ENCODE measurements at places on chromosomes 16 and 17. TPM values are rescaled to one million over a fixed set of nuclear protein-coding genes. Genes with fewer than 3 reads are reported as not detected.

Gene TMEM100
- total RNA-seq: not detected

Gene SCNN1G
- total RNA-seq: not detected

Gene BIRC5
- 93.0 TPM for total RNA-seq

Gene MPP2
- total RNA-seq: 0.56 TPM

Gene NPIPB12
- total RNA-seq: 95.3 TPM

Gene DOC2B
- not detected for total RNA-seq

Gene FBXO39
- 1.5 TPM for total RNA-seq

Gene KRTAP4-12
- not detected for total RNA-seq

Gene RPS6KB1
- total RNA-seq: 58.6 TPM

- no peak overlapping the region for H3K27ac ChIP-seq
- peaks cover 19% of the 10 kb centered on the region for H3K36me3 ChIP-seq
- H3K4me1 ChIP-seq: peaks cover 7% of the 10 kb centered on the region
- DNase-seq: no peak
Observed at GRCh38 chr17:1473841-1474240, 17.8 kb upstream of the CRK start.

DNA sequence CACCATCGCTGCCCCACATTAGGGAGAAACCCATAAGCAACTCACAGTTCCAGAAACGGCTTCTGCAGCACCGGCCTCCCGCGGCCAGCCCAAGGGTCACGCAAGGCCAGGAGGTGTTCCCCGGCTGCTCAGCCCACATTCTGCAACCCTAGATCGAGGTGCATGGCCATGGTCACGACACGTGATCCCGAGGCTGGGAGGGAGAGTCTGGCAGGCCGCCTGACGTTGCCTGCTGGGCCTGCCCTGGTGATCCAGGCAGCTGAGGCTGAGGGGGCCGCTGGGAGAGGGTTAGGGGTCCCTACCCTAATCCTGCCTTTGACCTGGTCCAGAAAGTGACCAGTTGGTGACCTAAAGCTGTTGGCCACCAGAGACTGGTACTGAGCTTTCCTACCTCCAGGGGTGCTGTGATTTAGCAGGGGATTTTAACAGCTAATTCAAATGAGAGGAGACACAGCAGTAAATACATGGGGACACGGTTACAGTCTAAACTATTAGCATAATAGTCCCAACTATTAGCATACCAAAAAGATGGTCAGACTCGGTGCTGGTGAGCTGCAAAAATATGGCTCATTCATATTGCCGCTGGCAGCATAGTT, 97.4 kb upstream of the CIBAR2 start:
- DNase-seq: no peak
- no peak overlapping the region for H3K4me3 ChIP-seq
- no peak overlapping the region for H3K27ac ChIP-seq
- no peaks in the 10 kb centered on the region for H3K27me3 ChIP-seq
- H3K4me1 ChIP-seq: no peaks in the 10 kb centered on the region
- no peaks in the 10 kb centered on the region for H3K36me3 ChIP-seq

GRCh38 chr17:68134046-68134637, 98.6 kb downstream of the KPNA2 start:
- no peak for DNase-seq
- H3K4me1 ChIP-seq: no peaks in the 10 kb centered on the region
- H3K4me3 ChIP-seq: no peak overlapping the region
- no peaks in the 10 kb centered on the region for H3K27me3 ChIP-seq

DNA sequence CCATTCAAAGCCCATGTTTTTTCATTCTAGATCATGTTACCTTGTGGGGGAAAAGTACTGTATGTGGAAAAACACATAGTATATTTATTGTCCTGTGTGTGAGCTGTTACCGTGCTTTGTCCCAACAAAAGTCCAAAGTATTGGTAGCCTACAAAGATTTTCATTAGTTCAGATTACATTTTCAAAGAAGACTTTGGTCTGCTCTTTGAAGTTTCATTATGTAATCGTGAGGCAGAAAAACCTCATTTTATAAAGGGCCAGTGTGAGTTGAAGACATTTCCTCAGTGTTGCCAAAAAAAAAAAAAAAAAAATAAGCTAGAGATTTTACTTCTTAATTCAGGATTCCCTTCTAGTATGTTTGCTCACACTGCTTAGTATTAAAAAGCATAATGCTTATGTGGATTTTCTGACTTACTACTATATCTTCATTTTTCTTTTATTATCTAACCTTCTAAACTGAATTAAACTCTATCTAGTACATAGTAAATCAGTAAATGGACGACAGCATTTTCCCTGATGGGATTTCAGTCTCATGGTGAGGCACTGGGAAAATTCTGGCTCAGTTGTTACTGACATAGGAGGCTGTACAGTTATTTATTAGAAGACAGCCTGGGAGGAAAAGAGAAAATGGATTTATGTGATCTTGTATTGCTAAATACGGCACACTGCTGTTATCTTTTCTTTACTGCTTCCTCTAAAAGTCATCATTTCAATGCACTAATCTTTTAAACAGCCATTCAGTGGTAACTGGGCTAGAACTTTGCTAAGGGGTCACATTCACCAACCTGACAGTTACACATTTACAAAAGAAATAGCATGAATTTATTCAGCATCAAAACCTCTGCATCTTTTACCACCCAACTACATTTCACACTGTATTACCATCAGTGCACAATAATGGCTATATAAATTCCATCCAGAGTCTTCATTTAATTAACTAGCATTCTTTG, 100.6 kb downstream of the STXBP4 start:
- H3K27ac ChIP-seq: no peak overlapping the region
- no peaks in the 10 kb centered on the region for H3K36me3 ChIP-seq
- no peak for DNase-seq
- peaks cover 7% of the 10 kb centered on the region for H3K4me1 ChIP-seq
- H3K27me3 ChIP-seq: no peaks in the 10 kb centered on the region
- no peak overlapping the region for H3K4me3 ChIP-seq

- no peak overlapping the region for H3K27ac ChIP-seq
- no peaks in the 10 kb centered on the region for H3K36me3 ChIP-seq
- H3K4me1 ChIP-seq: peaks cover 4% of the 10 kb centered on the region
- H3K27me3 ChIP-seq: peaks cover 77% of the 10 kb centered on the region
Observed at GRCh38 chr16:85872734-85873133, 26.2 kb upstream of the IRF8 start.

DNA sequence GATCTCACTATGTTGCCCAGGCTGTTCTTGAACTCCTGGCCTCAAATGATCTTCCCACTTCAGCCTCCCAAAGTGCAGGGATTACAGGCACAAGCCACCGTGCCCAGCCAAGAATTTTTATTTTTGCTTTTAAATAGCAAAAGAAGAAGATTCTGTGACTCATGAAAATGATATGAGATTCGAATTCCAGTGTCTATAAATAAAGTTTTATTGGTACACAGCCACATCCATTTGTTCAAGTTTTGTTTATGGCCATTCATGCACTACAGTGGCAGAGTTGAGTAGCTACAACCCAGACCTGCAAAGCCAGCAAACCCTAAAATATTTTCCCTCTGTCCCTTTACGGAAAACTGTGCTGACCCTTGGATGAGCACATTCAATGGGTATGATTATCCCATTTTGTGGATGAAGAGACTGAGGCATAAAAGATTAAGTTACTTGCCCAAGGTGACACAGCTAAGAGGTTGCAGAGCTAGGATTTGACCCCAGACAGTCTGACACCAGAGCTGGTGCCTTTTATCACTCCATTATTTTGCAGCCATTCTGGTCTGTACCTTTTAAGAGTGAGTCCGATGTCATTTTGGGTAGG, 34.2 kb downstream of the SCNN1G start:
- DNase-seq: no peak
- no peaks in the 10 kb centered on the region for H3K27me3 ChIP-seq
- H3K4me1 ChIP-seq: no peaks in the 10 kb centered on the region

DNA sequence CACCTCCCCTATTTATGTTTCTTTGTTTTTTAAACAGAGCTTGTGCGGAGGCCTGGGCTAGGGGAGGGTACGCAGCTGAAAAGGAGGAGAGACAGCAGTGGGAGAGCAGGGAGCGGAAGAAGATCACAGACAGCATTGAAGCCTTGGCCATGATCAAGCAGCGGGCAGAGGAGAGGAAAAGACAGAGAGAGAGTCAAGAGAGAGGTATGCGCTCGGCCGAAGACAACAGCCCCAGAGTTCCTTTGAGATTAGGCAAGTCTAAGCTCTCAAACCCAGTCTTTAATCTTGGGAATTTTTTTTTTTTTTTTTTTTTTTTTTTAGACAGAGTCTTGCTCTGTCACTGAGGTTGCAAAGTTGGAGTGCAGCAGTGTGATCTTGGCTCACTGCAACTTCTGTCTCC, 20.6 kb downstream of the DNAAF1 start:
- no peak overlapping the region for H3K4me3 ChIP-seq
- no peak for DNase-seq
- peaks cover 52% of the 10 kb centered on the region for H3K27me3 ChIP-seq
- H3K27ac ChIP-seq: no peak overlapping the region
- H3K36me3 ChIP-seq: no peaks in the 10 kb centered on the region

- H3K36me3 ChIP-seq: peaks cover 61% of the 10 kb centered on the region
- H3K27me3 ChIP-seq: no peaks in the 10 kb centered on the region
- H3K4me3 ChIP-seq: no peak overlapping the region
- H3K27ac ChIP-seq: peak overlapping the region; percentile 75
- peak; percentile 48 for DNase-seq
- peaks cover 75% of the 10 kb centered on the region for H3K4me1 ChIP-seq
Observed at GRCh38 chr16:53453928-53454327, 19.7 kb downstream of the RBL2 start.

DNA sequence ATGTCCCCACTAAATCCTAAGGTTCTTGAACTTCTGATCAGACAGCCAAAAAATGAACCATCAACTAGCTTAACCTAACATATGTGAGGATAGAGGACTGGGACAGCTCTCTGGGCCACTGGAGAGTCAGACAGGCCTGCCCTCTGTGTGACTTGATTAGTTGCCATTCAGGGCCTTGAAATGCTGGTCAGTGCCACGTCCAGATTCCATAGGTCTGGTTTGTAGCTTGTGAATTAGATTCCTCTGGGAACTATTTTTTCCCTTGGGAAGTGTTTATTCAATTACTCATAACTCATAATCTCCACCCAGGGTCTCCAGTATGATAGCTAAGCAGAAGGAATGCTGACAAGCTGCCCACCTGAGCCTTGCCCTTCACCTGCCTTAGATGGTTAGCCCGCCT, 48.2 kb downstream of the IGF2BP1 start:
- no peaks in the 10 kb centered on the region for H3K36me3 ChIP-seq
- no peaks in the 10 kb centered on the region for H3K4me1 ChIP-seq
- peaks cover 16% of the 10 kb centered on the region for H3K27me3 ChIP-seq
- H3K27ac ChIP-seq: no peak overlapping the region

DNA sequence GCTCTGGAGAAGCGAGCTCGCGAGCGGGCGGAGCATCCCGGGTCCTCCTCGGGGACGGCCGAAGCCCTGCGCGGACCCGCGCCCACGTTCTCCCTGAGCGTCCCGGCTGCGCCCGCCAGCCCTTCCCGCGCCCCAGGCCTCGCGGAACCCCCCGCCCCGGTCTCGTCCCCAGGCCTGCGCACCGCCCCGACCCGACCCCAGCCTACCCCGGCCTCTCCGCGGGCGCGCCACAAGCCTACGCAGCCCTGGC, 159 bp downstream of the USP36 start:
- peak overlapping the region; percentile 89 for H3K4me3 ChIP-seq
- peak overlapping the region; percentile 95 for H3K27ac ChIP-seq
- H3K36me3 ChIP-seq: peaks cover 22% of the 10 kb centered on the region

DNA sequence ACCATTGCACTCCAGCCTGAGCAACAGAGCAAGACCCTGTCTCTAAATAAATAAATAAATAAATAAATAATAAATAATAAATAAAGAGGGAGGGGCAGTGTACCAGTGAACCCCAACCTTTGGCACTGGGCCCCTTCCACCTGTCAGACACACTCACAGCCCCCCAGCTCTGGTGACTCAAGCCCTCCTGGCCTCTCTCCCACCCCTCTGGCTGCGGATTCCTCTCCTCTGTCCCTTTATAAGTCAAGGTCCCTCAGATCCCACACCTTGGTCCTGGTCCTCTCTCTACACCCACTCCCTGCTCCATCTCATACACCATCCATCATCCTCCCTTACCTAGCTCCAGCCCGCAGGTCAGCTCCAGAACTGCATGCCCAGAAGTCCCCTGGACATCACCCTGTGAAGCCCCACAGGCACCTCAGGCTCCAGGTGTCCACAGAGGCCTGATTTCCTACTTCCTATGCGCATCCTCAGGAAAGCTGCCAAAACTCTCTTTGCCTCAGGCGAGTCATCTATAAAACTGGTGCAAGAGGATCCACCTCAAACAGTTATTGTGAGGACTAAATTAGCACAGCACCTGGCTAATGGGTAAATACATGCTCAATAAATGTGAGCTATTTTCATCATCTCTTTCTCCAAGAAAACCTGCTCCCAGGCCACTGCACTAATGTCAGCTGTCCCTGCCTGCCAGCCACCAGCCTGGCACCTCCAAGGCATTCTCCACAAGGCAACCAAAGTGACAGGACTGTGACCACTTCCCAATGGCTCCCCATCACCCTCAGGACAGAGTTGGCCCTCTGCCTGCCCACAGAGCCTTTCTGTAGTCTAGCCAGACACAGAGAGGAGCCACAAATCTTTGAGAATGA, 46.8 kb downstream of the BEAN1 start:
- DNase-seq: no peak
- no peak overlapping the region for H3K4me3 ChIP-seq
- peaks cover 1% of the 10 kb centered on the region for H3K27me3 ChIP-seq
- H3K4me1 ChIP-seq: peaks cover 30% of the 10 kb centered on the region
- no peaks in the 10 kb centered on the region for H3K36me3 ChIP-seq

DNA sequence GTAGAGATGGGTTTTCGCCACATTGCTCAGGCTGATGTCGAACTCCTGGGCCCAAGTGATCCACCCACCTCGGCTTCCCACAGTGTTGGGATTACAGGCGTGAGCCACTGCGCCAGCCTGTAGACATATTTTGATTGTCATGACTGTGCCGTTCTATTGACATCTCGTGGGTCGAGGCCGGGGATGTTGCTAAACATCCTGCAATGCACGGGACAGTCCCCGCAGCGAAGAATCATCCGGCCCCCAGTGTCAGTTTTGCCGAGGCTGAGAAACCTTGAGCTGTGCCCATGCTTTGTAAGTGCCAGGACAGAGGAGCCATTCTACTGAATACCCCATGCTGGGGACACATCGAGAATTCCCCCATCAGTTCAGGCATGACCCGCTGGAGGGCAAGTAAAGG, 69.1 kb upstream of the GSE1 start:
- no peaks in the 10 kb centered on the region for H3K4me1 ChIP-seq
- H3K27ac ChIP-seq: no peak overlapping the region
- no peak overlapping the region for H3K4me3 ChIP-seq
- H3K27me3 ChIP-seq: no peaks in the 10 kb centered on the region

- no peak overlapping the region for H3K4me3 ChIP-seq
- peaks cover 5% of the 10 kb centered on the region for H3K4me1 ChIP-seq
- no peaks in the 10 kb centered on the region for H3K27me3 ChIP-seq
- no peaks in the 10 kb centered on the region for H3K36me3 ChIP-seq
Observed at GRCh38 chr16:21719283-21719682, 55.5 kb downstream of the OTOA start.

DNA sequence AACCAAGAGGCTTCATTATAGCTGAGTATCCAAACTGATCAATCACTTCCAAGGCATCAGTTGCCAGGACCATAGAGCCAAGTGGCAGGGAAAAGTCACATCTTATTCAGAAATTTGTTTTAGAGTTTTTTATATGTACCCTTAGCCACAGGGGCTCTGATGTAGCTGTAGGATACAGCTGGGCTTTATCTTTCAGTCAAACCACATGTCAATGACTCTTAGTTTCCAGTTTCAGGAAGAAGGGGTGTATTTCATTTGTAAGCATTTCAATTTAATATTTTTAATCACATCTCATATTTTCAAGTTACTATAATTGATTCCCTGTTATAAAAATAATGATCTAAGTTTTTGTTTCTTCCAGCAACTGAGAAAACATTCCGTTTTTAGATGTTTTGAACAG, 2.9 kb upstream of the FLCN start:
- H3K27me3 ChIP-seq: no peaks in the 10 kb centered on the region
- peaks cover 27% of the 10 kb centered on the region for H3K4me1 ChIP-seq
- no peak overlapping the region for H3K4me3 ChIP-seq
- H3K36me3 ChIP-seq: no peaks in the 10 kb centered on the region
- no peak overlapping the region for H3K27ac ChIP-seq
